ENCODE measurements at places on chromosomes 13 and 19.

GRCh38 chr19:48760504-48761205, 5.3 kb downstream of the FGF21 start:
- peak overlapping the region; percentile 27 for H3K27ac ChIP-seq
- no peak overlapping the region for H3K4me3 ChIP-seq
- H3K36me3 ChIP-seq = no peaks in the 10 kb centered on the region
- peaks cover 5% of the 10 kb centered on the region for H3K4me1 ChIP-seq
- peaks cover 5% of the 10 kb centered on the region for H3K27me3 ChIP-seq
- peak; percentile 23 for DNase-seq

DNA sequence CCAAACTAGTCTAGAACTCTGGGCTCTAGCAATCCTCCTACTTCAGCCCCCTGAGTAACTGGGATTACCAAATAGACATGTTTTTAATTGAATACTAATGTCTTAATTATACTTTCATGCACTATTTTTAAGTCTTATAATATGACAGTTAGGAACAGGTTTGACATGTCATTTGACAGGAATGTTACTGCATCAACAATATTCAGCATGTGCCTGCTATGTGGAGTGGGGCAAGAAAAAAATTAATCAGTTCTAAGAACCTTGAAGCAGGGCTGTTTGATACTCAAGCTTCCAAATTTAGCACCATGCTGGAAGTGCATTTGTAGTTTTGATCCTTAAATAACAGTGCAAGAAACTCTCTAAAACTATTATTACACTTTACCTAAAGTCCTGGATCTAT, 265.3 kb downstream of the MZT1 start:
- no peaks in the 10 kb centered on the region for H3K36me3 ChIP-seq
- no peaks in the 10 kb centered on the region for H3K27me3 ChIP-seq
- no peak overlapping the region for H3K4me3 ChIP-seq
- H3K4me1 ChIP-seq = no peaks in the 10 kb centered on the region

DNA sequence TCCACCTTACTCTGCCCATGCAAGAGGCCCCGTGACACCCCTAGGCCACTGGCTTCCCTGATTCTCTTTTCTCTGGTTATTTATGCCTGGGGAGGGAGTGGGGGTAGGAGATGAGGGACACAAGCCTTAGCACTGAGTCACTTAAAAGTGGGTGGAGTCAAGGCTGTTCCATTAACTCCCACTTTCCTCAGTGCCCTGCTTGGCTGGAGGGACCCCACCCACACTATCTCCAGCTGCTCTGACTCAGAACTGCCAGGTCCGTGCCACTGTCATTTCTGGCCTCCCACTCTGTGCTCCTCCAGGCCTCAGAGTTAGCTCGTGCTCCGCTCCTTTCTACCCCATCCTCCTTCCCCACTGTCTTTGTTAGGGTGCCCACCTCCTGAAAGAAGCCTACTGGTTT, 113.4 kb upstream of the UQCRFS1 start:
- H3K27ac ChIP-seq = no peak overlapping the region
- H3K4me1 ChIP-seq = no peaks in the 10 kb centered on the region
- no peaks in the 10 kb centered on the region for H3K36me3 ChIP-seq
- peak; percentile 7 for DNase-seq
- no peak overlapping the region for H3K4me3 ChIP-seq

- H3K4me1 ChIP-seq = peaks cover 47% of the 10 kb centered on the region
- no peak overlapping the region for H3K4me3 ChIP-seq
- no peak for DNase-seq
- no peaks in the 10 kb centered on the region for H3K27me3 ChIP-seq
These were observed 26.0 kb upstream of the GARRE1 start for GRCh38 chr19:34228347-34228746.

DNA sequence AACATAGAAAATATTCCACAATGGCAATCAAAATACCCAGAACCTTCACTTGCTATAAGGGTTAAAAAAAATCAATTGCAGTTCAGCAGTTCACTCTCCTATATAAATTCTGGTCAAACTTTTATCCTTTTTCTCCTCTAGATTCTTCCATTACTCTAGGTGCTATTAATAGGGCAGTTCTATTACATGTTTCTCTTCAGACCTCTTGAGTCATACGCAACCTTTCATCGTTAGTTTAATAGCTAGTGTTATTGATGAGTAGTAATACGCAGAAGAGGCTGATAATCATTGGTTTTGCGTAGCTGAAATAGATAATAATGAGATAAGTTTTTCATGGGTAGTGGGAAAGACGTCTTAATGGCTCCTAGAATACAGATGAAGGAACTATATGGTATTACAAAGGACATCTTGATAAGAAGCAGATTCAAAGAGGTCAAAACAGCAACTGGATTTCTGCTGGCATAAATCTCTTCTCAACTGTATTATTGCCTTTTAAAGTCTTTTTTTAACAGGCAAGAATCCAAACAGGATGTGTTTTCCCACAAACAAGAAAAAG, 118.3 kb upstream of the STARD13 start:
- H3K36me3 ChIP-seq = no peaks in the 10 kb centered on the region
- H3K27me3 ChIP-seq = no peaks in the 10 kb centered on the region
- no peaks in the 10 kb centered on the region for H3K4me1 ChIP-seq
- H3K27ac ChIP-seq = no peak overlapping the region
